ENCODE measurements at places on chromosomes 3 and 15.

GRCh38 chr3:128040041-128040440, 12.2 kb upstream of the SEC61A1 start:
- DNase-seq = no peak

DNA sequence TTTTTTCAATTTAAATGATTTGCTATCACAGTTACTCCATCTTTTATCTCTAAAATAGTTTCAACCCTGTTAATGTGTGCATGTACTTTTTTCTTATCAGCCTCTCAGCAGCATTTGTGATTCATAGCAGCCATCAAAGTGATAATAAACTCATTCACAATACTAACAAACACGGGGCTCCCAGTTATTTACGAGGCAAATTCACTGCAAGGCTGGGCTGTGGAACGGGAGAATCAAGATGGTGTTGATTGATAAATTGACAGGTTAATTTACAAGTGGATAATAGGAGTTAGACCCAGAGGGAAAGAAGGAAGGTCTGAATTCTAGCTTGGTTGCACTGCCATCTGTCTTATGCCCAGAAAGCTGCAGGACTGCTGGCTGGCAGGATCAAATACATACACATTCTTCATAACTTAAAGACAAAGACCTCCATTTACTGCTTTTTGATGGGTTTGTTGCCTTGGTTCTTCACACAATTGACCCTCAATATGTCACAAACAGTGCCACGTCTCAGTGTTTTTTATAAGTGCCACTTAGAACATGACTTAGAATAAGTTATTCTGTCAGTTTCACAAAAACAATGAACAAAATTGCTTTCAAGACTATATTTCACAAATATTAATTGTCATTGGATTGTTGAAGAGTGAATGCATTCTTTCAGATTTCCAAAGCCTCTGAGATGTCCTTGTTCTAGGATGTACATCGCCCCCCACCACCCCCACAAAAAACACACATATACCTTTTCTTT, 562.8 kb downstream of the NR2F2 start:
- DNase-seq = no peak

DNA sequence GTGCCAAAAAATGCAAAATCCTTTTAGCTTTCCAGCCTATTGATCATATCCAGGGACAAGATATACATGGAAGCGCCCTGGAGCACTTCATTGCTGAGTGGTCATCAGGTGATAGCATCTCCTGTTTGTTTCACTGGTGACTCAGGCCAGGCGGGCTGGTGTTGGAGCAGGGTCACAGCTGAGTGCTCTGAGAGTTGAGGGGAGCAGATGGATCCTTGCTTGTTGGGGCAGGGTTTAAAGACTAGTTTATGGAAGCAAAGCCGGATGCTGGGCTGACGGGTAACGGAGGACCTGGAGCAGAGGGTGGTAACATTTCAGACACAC, 405.0 kb upstream of the TPM1 start:
- no peak for DNase-seq

- no peak for DNase-seq
Observed at GRCh38 chr3:13017361-13018042, 55.7 kb downstream of the IQSEC1 start.

- no peak for DNase-seq
Observed at GRCh38 chr3:45889337-45889736, 3.0 kb downstream of the CCR9 start.

GRCh38 chr15:70212963-70213315, 115.2 kb upstream of the TLE3 start:
- DNase-seq = no peak

DNA sequence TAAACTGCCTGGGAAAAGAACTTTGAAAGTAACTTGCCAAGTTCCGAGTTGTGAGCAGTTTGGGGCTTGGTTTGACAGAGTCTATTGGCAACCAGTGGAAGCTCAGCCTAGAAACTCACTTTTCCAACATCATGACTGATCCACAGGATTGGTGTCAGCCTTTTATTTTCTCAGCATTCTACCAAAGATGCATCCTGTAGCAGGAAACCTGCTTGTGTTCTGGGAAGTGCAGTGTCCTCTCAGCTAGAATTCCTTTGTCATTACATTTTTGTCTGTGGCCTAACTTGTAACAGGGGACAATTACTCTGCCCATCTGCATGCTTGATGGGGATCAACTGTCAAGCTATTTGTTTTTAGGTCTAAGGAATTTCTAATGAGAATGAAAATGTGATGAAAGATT, 116.7 kb upstream of the LMOD3 start:
- DNase-seq = no peak

GRCh38 chr3:141278196-141279076, 46.8 kb downstream of the PXYLP1 start:
- DNase-seq = no peak
